ENCODE measurements at places on chromosomes 16 and 17. TPM values are rescaled to one million over a fixed set of nuclear protein-coding genes. Genes with fewer than 3 reads are reported as not detected.

DNA sequence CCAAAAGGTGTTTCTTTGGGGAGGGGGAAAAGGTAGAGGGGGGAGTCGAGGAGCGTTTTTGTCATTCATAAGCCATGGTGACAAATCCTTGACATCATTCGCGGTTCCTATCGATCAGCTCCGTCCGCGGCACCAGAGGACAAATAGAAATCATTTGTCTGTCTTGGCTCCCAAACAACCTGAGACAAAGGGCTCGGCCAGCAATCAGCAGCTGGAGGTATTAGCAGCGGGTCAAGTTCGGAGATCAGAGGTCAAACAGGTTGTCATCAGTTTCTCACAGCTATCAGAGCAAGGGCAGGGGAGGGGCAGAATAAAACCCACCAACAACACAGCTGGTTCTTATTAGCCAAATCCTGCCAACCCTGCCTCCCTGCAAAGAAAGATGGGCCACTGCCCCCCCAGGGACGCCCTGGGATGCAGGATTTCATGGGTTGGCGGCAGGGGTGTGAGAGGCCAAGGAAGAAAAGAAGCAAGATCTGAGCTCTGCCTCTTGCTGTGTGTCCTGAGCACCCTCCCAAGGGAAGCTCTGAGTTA is 145.3 kb upstream of the LHX1 start:
- peak overlapping the region; percentile 12 for H3K27ac ChIP-seq
- H3K4me3 ChIP-seq = no peak overlapping the region
- no peak for DNase-seq
- peaks cover 2% of the 10 kb centered on the region for H3K36me3 ChIP-seq
- peaks cover 31% of the 10 kb centered on the region for H3K27me3 ChIP-seq
- peaks cover 2% of the 10 kb centered on the region for H3K4me1 ChIP-seq

Gene TNFRSF17
- 0.45 TPM for total RNA-seq

- H3K36me3 ChIP-seq = peaks cover 2% of the 10 kb centered on the region
- H3K27ac ChIP-seq = no peak overlapping the region
- peaks cover 27% of the 10 kb centered on the region for H3K27me3 ChIP-seq
- H3K4me1 ChIP-seq = no peaks in the 10 kb centered on the region
Observed at GRCh38 chr16:17629936-17630335, 159.2 kb upstream of the XYLT1 start.

Gene RUNDC1
- total RNA-seq = 15.6 TPM

Gene TBC1D3H
- total RNA-seq = not detected

DNA sequence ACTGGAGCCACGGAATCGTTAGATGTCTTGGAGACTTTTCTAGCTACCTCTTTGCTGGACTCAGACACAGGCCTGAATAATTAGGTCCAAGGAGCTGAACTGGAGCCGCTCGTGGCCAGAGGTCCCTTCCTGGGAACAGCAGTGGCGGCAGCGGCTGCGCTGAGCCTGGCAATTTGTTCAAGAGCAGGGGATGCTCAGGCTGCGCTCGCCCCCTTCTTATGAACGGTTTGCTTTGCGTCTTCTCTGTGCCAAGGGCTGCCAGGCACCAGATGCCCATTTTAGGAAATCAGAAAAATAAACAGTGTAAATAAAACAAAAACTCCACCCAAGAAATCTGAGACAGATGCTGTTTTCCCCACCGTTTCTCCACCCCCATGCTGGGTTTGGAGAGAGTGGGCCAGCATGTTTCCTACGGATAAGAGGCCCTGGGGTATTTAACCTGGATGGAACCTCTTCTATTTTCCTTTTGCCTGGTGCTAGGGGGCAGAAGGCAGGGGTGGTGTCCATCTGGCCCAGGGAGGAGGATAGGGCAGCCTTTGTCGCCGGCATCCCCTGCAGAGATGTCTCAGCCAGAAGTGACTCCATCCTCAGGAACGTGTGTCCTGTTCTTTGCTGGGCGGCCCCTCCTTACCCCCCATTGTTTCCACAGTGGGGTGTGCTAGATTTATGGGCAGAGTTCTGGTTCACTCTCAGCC is 163.4 kb downstream of the SEC14L1 start:
- H3K4me3 ChIP-seq = no peak overlapping the region
- no peaks in the 10 kb centered on the region for H3K27me3 ChIP-seq
- no peak for DNase-seq
- no peaks in the 10 kb centered on the region for H3K36me3 ChIP-seq
- H3K27ac ChIP-seq = no peak overlapping the region

- H3K27ac ChIP-seq = peak overlapping the region; percentile 85
- no peaks in the 10 kb centered on the region for H3K27me3 ChIP-seq
- peaks cover 50% of the 10 kb centered on the region for H3K4me1 ChIP-seq
- peak overlapping the region; percentile 93 for H3K4me3 ChIP-seq
Observed at GRCh38 chr17:3962965-3963236, 1.3 kb downstream of the ATP2A3 start.

Gene KIAA0513
- 35.0 TPM for total RNA-seq

- peaks cover 2% of the 10 kb centered on the region for H3K4me1 ChIP-seq
- H3K4me3 ChIP-seq = no peak overlapping the region
- no peak for DNase-seq
Observed at GRCh38 chr16:47063011-47063724, 80.6 kb downstream of the NETO2 start.

Gene SOX8
- total RNA-seq = 3.1 TPM

GRCh38 chr17:60749708-60750107 is 72.1 kb downstream of the BCAS3 start:
- H3K27me3 ChIP-seq = no peaks in the 10 kb centered on the region
- DNase-seq = no peak
- no peak overlapping the region for H3K27ac ChIP-seq

GRCh38 chr17:21134559-21134958 is 7.8 kb downstream of the DHRS7B start:
- H3K4me3 ChIP-seq = no peak overlapping the region
- no peak overlapping the region for H3K27ac ChIP-seq
- DNase-seq = no peak
- no peaks in the 10 kb centered on the region for H3K27me3 ChIP-seq
- no peaks in the 10 kb centered on the region for H3K36me3 ChIP-seq
- peaks cover 4% of the 10 kb centered on the region for H3K4me1 ChIP-seq

DNA sequence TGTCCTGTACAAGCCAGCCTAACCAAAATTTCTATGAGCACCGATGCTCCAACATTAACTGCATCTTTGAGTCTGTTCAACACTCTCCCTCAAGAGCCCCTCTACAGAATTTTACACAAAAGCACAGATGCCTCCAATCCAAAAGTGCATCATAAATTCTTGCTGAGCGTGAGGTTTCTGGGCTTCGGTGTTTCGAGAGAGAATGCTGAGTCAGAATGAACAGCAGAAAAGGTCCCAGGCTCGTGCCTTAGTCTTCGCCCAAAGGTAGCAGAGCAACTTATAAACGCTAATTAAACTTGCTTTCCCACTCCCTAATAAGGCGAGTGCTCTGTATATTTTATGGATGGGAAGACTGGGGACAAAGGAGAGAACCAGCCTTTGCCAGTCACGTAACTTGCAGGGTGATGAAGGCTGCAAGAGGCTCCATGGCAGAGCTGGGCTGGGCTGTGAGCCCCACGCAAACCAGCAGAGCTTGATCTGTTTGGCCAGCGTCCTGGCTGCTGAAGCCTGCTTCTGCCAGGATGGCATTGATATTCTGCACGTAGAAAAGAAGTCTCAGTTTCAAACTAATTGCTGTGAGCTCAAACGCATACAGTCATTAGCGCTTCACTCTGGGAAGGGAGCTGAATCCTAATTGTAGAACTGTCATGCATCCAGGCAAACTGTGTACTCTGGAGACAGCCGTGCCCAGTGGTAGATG is 138.5 kb downstream of the DNAH9 start:
- no peaks in the 10 kb centered on the region for H3K4me1 ChIP-seq
- H3K27me3 ChIP-seq = no peaks in the 10 kb centered on the region
- H3K27ac ChIP-seq = no peak overlapping the region
- DNase-seq = no peak
- no peak overlapping the region for H3K4me3 ChIP-seq

- no peak for DNase-seq
- peaks cover 2% of the 10 kb centered on the region for H3K4me1 ChIP-seq
- no peak overlapping the region for H3K27ac ChIP-seq
- H3K4me3 ChIP-seq = no peak overlapping the region
Observed at GRCh38 chr16:27691721-27692120, 141.8 kb downstream of the KATNIP start.

Gene ADORA2B
- not detected for total RNA-seq

DNA sequence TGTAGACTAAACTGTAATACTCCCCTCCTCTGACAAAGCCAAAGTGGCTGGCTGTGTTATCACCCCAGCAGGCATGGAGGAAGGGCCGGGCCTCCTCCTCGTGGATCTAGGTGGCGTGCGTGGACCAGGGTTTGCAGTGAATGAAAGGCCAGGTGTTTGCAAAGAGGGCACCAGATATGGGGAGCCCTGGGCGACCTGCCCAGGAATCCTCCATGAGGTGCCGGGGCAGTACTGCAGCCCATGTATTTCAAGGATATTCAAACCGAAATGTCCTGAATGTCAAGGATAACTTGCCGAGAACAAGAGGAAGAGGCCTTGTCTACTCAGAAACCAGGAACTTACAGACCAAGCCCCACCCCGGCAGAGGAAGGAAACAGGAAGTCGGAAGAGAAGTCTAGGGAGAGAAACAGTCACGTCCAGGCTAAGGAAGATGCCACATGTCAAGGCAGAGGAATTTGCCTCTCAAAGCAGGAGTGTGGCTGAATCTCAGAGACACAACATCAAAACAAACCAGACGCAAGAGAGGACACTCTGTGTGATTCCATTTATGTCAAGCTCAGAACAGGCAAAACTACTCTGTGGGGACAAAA is 13.7 kb upstream of the OSGIN1 start:
- H3K36me3 ChIP-seq = peaks cover 6% of the 10 kb centered on the region
- no peak overlapping the region for H3K27ac ChIP-seq
- H3K27me3 ChIP-seq = peaks cover 12% of the 10 kb centered on the region

Gene COX6A2
- not detected for total RNA-seq

GRCh38 chr17:76659928-76660655 is 16.5 kb upstream of the ST6GALNAC1 start:
- DNase-seq = no peak
- H3K36me3 ChIP-seq = no peaks in the 10 kb centered on the region
- peak overlapping the region; percentile 68 for H3K4me3 ChIP-seq
- peak overlapping the region; percentile 85 for H3K27ac ChIP-seq

GRCh38 chr17:2172077-2172851 is 117.4 kb downstream of the HIC1 start:
- no peak overlapping the region for H3K4me3 ChIP-seq
- H3K27ac ChIP-seq = no peak overlapping the region
- peaks cover 9% of the 10 kb centered on the region for H3K4me1 ChIP-seq
- no peaks in the 10 kb centered on the region for H3K27me3 ChIP-seq
- DNase-seq = no peak
- peaks cover 6% of the 10 kb centered on the region for H3K36me3 ChIP-seq

Gene CACNG3
- not detected for total RNA-seq

DNA sequence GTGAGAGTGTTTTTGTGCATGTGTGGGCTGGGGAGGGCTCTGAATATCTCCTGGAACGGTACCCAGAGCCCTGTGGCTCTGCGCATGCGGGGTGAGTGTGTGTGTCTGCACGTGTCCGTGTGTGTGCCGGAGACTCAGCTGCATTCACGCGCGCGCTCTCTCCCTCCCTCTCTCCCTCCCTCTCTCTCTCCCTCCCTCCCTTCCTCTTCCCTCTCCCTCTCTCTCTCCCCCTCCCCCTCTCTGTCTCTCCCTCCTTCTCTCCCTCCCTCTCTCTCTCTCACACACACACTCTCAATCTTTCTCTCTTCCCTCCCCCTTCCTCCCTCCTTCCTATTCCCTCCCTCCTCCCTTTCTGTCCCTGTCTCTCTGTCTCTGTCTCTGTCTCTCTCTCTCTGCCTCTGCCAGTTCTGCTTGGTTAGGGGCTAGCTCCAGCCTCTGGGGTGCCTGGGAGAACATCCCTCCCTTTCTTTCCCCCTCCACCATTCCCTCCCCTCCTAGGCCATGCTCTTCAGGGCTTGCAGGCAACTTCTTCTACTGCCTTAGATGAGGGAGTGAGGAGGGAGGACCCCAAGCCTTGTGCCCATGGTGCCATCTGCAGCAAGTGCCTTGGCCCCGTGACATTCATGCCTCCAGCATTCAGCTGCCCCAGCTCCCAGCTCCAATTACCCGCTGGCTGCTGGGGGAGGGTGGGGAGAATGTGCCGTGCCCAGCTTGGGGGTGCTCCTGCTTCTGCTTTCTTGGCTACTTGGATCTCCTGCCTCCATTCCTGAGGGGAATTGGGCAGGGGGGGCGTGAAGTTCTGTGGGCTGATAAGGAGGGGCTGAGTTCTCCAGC is 6.4 kb downstream of the THRA start:
- H3K36me3 ChIP-seq = no peaks in the 10 kb centered on the region
- peak; percentile 63 for DNase-seq
- peak overlapping the region; percentile 91 for H3K4me3 ChIP-seq
- H3K27ac ChIP-seq = peak overlapping the region; percentile 95
- peaks cover 55% of the 10 kb centered on the region for H3K4me1 ChIP-seq

Gene NTN3
- total RNA-seq = not detected

- H3K4me3 ChIP-seq = no peak overlapping the region
- no peak for DNase-seq
- no peaks in the 10 kb centered on the region for H3K36me3 ChIP-seq
- no peaks in the 10 kb centered on the region for H3K27me3 ChIP-seq
- H3K27ac ChIP-seq = no peak overlapping the region
- no peaks in the 10 kb centered on the region for H3K4me1 ChIP-seq
Observed at GRCh38 chr16:61024180-61024900, 1011.9 kb downstream of the CDH8 start.

GRCh38 chr17:46883871-46884520 is 32.6 kb downstream of the WNT9B start:
- no peaks in the 10 kb centered on the region for H3K36me3 ChIP-seq
- H3K4me3 ChIP-seq = no peak overlapping the region
- DNase-seq = no peak
- H3K27me3 ChIP-seq = peaks cover 25% of the 10 kb centered on the region
- no peaks in the 10 kb centered on the region for H3K4me1 ChIP-seq

GRCh38 chr17:596763-597644 is 117.6 kb downstream of the VPS53 start:
- H3K27me3 ChIP-seq = no peaks in the 10 kb centered on the region
- no peaks in the 10 kb centered on the region for H3K36me3 ChIP-seq
- H3K4me1 ChIP-seq = peaks cover 3% of the 10 kb centered on the region
- no peak overlapping the region for H3K4me3 ChIP-seq
- H3K27ac ChIP-seq = no peak overlapping the region

Gene TOM1L1
- total RNA-seq = 0.42 TPM

DNA sequence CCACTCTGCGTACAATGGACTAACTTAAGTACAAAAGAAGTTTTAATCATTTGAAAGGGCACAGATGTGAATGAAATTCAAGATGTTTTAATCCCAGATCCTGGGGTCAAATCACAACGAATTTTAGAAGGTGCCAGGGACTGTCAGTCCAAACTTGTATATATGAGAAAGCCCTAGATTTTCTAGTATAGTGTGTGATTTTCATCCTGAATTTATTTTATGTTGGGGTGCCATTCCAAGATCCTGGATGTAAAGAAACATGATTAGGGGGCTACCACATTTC is 64.3 kb downstream of the TUBD1 start:
- no peak for DNase-seq
- H3K4me3 ChIP-seq = peak overlapping the region; percentile 84
- H3K4me1 ChIP-seq = peaks cover 45% of the 10 kb centered on the region
- H3K36me3 ChIP-seq = no peaks in the 10 kb centered on the region

Gene TPSD1
- not detected for total RNA-seq

Gene SSTR5
- not detected for total RNA-seq

- no peaks in the 10 kb centered on the region for H3K27me3 ChIP-seq
- DNase-seq = no peak
- no peak overlapping the region for H3K27ac ChIP-seq
- H3K4me3 ChIP-seq = no peak overlapping the region
- H3K36me3 ChIP-seq = peaks cover 9% of the 10 kb centered on the region
Observed at GRCh38 chr17:2170023-2170422, 115.1 kb downstream of the HIC1 start.
